Epithelial cell of umbilical artery (primary cell): ENCODE measurements at places on chromosomes 3 and 15. TPM values are rescaled to one million over a fixed set of nuclear protein-coding genes. Genes with fewer than 3 reads are reported as not detected.

ANO10 gene
- 25.3 and 45.6 TPM in 2 replicates for total RNA-seq

ACOX2 gene
- total RNA-seq, result 1.3 and 1.7 TPM in 2 replicates

SLC7A14 gene
- 1.4 and 1.9 TPM in 2 replicates for total RNA-seq

C3orf20 gene
- total RNA-seq, result not detected in 2 replicates

POLQ gene
- total RNA-seq, result 6.2 and 8.4 TPM in 2 replicates

AMOTL2 gene
- 79.0 and 119 TPM in 2 replicates for total RNA-seq

RFT1 gene
- 14.6 and 28.9 TPM in 2 replicates for total RNA-seq

SELENOS gene
- 80.9 and 84.5 TPM in 2 replicates for total RNA-seq

TWF2 gene
- total RNA-seq, result 106 and 168 TPM in 2 replicates

ITIH4 gene
- total RNA-seq, result 0.76 TPM in 1 of 2 replicates, not detected in the other

GOLGA6D gene
- total RNA-seq, result not detected in 2 replicates

CIB2 gene
- 2.0 and 2.6 TPM in 2 replicates for total RNA-seq

VPS13C gene
- total RNA-seq, result 95.1 and 104 TPM in 2 replicates

KCNMB2 gene
- 0.46 TPM in 1 of 2 replicates, not detected in the other for total RNA-seq

GNAT1 gene
- total RNA-seq, result not detected in 2 replicates

IMPG2 gene
- total RNA-seq, result 0.32 and 0.61 TPM in 2 replicates

NR2F2 gene
- 0.91 and 0.97 TPM in 2 replicates for total RNA-seq

LEO1 gene
- 28.6 and 43.9 TPM in 2 replicates for total RNA-seq

DIPK2A gene
- 55.0 and 67.9 TPM in 2 replicates for total RNA-seq

SGO1 gene
- total RNA-seq, result 7.5 and 9.3 TPM in 2 replicates

IL12A gene
- 1.3 and 6.4 TPM in 2 replicates for total RNA-seq

FOXL2NB gene
- total RNA-seq, result 0.30 TPM in 1 of 2 replicates, not detected in the other

WDR93 gene
- total RNA-seq, result not detected in 2 replicates

MYZAP gene
- total RNA-seq, result 5.5 and 22.6 TPM in 2 replicates

LRRC34 gene
- 0.97 and 5.0 TPM in 2 replicates for total RNA-seq

PLSCR2 gene
- not detected in 2 replicates for total RNA-seq

TEX55 gene
- total RNA-seq, result not detected in 2 replicates

SLC2A2 gene
- total RNA-seq, result not detected in 2 replicates

RPL4 gene
- 2,214 and 4,516 TPM in 2 replicates for total RNA-seq

FSIP1 gene
- total RNA-seq, result 0.97 and 1.2 TPM in 2 replicates

NRROS gene
- 3.2 and 4.1 TPM in 2 replicates for total RNA-seq

GADL1 gene
- total RNA-seq, result 0.32 TPM in 1 of 2 replicates, not detected in the other

HIGD2B gene
- not detected in 2 replicates for total RNA-seq

CLDN18 gene
- total RNA-seq, result not detected in 2 replicates

TTBK2 gene
- 5.5 and 9.4 TPM in 2 replicates for total RNA-seq

GRAMD2A gene
- total RNA-seq, result 0.30 and 0.32 TPM in 2 replicates

KIF9 gene
- 3.8 and 12.7 TPM in 2 replicates for total RNA-seq

RABL3 gene
- total RNA-seq, result 14.9 and 33.6 TPM in 2 replicates
